IPS DF 6.9 (cell line): ENCODE measurements at places on chromosomes 4 and X.

- H3K36me3 ChIP-seq: no peaks in the 10 kb centered on the region
- no peak for DNase-seq
- H3K4me1 ChIP-seq: 0 out of 2 replicates have a peak, but pooled peaks cover 2% of the 10 kb centered on the region
- H3K27ac ChIP-seq: no peak overlapping the region
- no peaks in the 10 kb centered on the region for H3K27me3 ChIP-seq
Measured at GRCh38 chr4:128606173-128606572, 203.3 kb upstream of the JADE1 start.

- no peak overlapping the region for H3K27ac ChIP-seq
- H3K36me3 ChIP-seq: no peaks in the 10 kb centered on the region
- no peak overlapping the region for H3K4me3 ChIP-seq
- no peaks in the 10 kb centered on the region for H3K27me3 ChIP-seq
Measured at GRCh38 chr4:28879178-28879577, 1841.0 kb upstream of the PCDH7 start.

- no peaks in the 10 kb centered on the region for H3K36me3 ChIP-seq
- H3K4me3 ChIP-seq: no peak overlapping the region
- DNase-seq: no peak
- H3K27me3 ChIP-seq: no peaks in the 10 kb centered on the region
- H3K4me1 ChIP-seq: no peaks in the 10 kb centered on the region
Measured at GRCh38 chr4:144591401-144591800, 54.6 kb upstream of the HHIP start.

DNA sequence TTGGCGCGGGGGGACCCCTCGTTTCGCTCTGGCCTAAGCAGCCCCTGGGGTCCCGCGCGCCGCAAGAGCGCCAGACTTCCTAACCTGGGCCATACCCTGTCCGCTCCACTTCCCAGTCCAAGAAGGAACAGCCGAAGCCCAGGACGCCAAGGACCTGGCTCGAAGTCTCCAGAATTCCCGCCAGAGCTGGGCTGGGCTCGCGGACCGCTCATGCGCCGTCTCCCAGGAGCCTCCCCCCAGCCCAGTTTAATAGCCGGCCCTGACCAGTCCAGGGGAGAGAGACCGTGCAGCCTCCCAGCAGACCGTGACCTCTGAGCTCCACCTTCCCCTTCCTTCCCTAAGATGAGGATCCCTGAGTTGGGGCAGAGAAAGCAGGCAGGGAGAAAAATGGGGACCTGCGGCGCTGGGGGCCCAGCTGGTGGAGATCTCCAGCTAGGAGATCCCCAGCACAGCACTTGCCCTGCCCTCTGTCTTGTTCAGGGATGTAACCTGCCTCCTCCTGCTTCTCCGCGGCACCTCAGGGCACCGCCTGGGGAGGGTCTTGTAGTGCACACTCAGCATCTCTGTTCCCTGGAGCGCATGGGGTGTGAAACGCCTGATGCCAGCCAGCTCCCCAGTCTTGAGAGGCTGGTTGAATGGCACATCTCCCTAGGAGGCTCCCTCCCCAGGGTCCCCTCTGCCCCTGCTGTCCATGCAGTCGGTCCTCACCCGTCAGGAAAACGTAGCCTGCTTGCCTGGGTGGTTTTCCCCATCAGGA, 1.2 kb upstream of the LETM1 start:
- H3K4me3 ChIP-seq: peak overlapping the region; percentile 78; the same call in 1 of the 2 replicates
- no peak overlapping the region for H3K27ac ChIP-seq
- peaks cover 50% of the 10 kb centered on the region for H3K27me3 ChIP-seq
- H3K36me3 ChIP-seq: no peaks in the 10 kb centered on the region
- H3K4me1 ChIP-seq: 0 out of 2 replicates have a peak, but pooled peaks cover 2% of the 10 kb centered on the region

DNA sequence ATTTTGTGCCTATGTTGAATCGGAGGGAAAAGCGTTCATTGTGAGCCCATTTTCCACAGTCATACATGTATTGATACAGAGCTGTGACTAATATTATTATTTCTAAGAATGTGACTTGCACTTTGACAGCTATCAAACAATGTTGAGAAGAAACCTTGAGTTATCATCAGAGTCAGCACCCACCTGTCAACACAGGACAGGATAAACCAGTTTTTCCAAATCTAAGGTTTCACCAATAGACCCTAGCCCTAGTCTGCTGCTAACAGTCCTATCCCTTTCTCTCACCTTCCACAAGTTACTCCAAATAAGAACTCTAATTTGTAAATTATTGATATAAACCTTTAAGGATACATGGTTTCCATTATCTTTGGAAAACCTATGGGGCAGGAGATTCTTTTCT, 47.7 kb upstream of the DHX15 start:
- no peak for DNase-seq
- no peak overlapping the region for H3K27ac ChIP-seq
- H3K27me3 ChIP-seq: no peaks in the 10 kb centered on the region
- no peaks in the 10 kb centered on the region for H3K36me3 ChIP-seq

GRCh38 chrX:155873188-155873587, 8.0 kb upstream of the VAMP7 start:
- no peaks in the 10 kb centered on the region for H3K27me3 ChIP-seq
- H3K4me1 ChIP-seq: no peaks in the 10 kb centered on the region
- no peak for DNase-seq
- no peaks in the 10 kb centered on the region for H3K36me3 ChIP-seq
- H3K27ac ChIP-seq: no peak overlapping the region

GRCh38 chr4:16659079-16659478, 239.4 kb downstream of the LDB2 start:
- no peaks in the 10 kb centered on the region; the same call in 1 of the 2 replicates for H3K36me3 ChIP-seq
- H3K4me3 ChIP-seq: no peak overlapping the region
- no peak for DNase-seq
- H3K4me1 ChIP-seq: peaks cover 1% of the 10 kb centered on the region; the same call in 1 of the 2 replicates
- H3K27me3 ChIP-seq: no peaks in the 10 kb centered on the region
- H3K27ac ChIP-seq: no peak overlapping the region

DNA sequence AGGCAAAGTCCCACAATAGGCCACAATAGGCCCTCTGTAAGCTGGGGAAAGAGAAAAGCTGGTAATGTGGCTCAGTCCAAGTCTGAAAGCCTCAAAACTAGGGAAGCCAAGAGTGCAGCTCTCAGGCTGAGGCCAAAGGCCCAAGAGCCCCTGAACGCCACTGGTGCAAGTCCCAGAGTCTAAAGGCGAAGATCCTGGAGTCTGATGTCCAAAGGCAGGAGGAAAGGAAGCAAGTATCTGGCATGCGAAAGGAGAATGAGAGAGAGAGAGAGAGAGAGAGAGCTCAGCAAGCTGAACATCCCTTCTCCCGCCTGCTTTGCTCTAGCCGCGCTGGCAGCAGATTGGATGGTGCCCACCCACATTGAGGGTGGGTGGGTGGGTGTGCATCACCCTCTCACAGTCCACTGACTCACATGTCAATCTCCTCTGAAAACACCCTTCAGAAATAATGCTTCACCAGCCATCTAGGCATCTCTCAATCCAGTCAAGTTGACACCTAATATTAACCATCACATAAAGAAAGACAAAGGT, 30.9 kb upstream of the ELF2 start:
- H3K4me3 ChIP-seq: no peak overlapping the region
- H3K27me3 ChIP-seq: no peaks in the 10 kb centered on the region; the same call in 1 of the 2 replicates
- no peak overlapping the region for H3K27ac ChIP-seq
- no peaks in the 10 kb centered on the region for H3K4me1 ChIP-seq

GRCh38 chr4:74751856-74752255, 42.5 kb downstream of the BTC start:
- no peaks in the 10 kb centered on the region for H3K27me3 ChIP-seq
- no peak overlapping the region for H3K27ac ChIP-seq
- H3K4me3 ChIP-seq: no peak overlapping the region
- DNase-seq: no peak
- H3K36me3 ChIP-seq: no peaks in the 10 kb centered on the region
- H3K4me1 ChIP-seq: no peaks in the 10 kb centered on the region

- H3K4me3 ChIP-seq: no peak overlapping the region
- H3K36me3 ChIP-seq: no peaks in the 10 kb centered on the region
- H3K27me3 ChIP-seq: no peaks in the 10 kb centered on the region
- no peak overlapping the region for H3K27ac ChIP-seq
Measured at GRCh38 chr4:150863456-150863855, 151.6 kb downstream of the LRBA start.

DNA sequence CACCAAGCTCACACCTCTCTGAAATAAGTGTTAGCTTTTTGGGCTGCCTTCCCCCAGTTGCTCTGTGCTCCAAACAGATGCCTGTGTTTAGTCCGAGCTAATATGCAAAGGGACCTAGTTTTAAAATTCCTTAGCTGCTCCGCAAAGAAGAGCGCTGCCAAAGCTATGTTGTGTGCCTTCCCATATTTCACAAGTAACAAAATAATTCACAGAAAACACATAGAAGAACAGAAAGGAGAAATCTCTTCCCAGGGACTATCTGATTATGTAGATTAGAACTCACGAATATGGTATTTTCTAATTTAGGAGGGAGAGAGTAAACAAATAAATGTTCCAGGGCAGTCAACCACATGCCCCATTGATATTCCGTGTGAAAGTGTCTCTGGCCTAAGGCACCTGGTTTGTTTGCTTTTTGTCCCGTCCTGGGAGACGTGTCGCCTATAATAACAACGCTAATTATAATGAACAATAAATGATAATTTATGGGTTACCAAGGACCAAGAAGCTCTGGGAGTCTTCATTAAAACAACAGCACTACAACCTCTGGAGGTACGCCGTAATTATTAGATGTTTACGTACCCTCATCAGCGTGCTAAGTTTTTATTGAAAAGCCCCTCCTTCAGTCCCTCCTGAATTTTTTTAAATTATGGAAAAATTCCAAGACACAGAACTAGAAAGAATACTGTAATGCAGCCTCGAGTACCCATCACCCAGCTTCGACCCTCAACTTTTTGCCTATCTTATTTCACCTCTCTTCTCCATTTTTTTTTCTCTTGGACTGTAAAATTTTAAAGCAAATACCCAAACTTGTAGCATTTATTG, 1.2 kb upstream of the CCNG2 start:
- no peaks in the 10 kb centered on the region; the same call in 1 of the 2 replicates for H3K36me3 ChIP-seq
- no peak overlapping the region for H3K27ac ChIP-seq

- H3K27ac ChIP-seq: no peak overlapping the region
- H3K36me3 ChIP-seq: no peaks in the 10 kb centered on the region
- H3K4me1 ChIP-seq: no peaks in the 10 kb centered on the region
- DNase-seq: no peak
- H3K27me3 ChIP-seq: no peaks in the 10 kb centered on the region
Measured at GRCh38 chrX:52270453-52271116, 85.9 kb downstream of the MAGED4 start.

- no peak overlapping the region for H3K27ac ChIP-seq
- H3K4me3 ChIP-seq: no peak overlapping the region
- H3K36me3 ChIP-seq: no peaks in the 10 kb centered on the region
- DNase-seq: no peak
Measured at GRCh38 chrX:94524867-94525266, 850.9 kb downstream of the FAM133A start.

GRCh38 chr4:72489267-72489666, 79.8 kb downstream of the ADAMTS3 start:
- no peak overlapping the region for H3K4me3 ChIP-seq
- H3K27me3 ChIP-seq: no peaks in the 10 kb centered on the region
- H3K4me1 ChIP-seq: no peaks in the 10 kb centered on the region
- no peak overlapping the region for H3K27ac ChIP-seq
- H3K36me3 ChIP-seq: no peaks in the 10 kb centered on the region
- DNase-seq: no peak

GRCh38 chr4:112908511-112908910, 140.9 kb upstream of the ANK2 start:
- no peaks in the 10 kb centered on the region for H3K4me1 ChIP-seq
- H3K27ac ChIP-seq: no peak overlapping the region
- DNase-seq: no peak
- H3K4me3 ChIP-seq: no peak overlapping the region

- no peak overlapping the region for H3K27ac ChIP-seq
- no peaks in the 10 kb centered on the region for H3K27me3 ChIP-seq
- no peak for DNase-seq
- no peaks in the 10 kb centered on the region for H3K4me1 ChIP-seq
- no peak overlapping the region for H3K4me3 ChIP-seq
- no peaks in the 10 kb centered on the region for H3K36me3 ChIP-seq
Measured at GRCh38 chr4:3413675-3414420, 27.9 kb upstream of the HGFAC start.

DNA sequence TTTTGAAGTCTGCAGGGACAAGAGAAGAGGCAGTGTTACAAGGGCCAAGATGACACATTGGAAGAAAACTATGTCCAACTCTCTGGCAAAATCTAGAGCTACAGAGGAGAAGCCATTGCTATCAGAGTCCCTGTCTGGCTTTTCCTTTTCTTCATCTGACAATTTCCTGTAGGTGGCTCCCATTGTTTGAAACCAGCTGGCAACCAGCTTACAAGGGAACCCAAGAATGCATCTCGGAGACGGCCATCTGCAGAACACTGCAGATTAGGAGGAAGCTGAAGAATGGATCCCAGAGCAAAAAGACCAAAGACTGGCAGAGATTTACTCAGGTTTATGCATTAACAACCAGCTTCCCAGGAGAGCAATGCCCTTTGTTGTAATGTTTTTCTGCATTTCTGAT, 216.2 kb upstream of the CTSO start:
- H3K27me3 ChIP-seq: no peaks in the 10 kb centered on the region
- H3K4me1 ChIP-seq: no peaks in the 10 kb centered on the region; the same call in 1 of the 2 replicates
- no peak for DNase-seq
- H3K4me3 ChIP-seq: no peak overlapping the region
- no peaks in the 10 kb centered on the region for H3K36me3 ChIP-seq

GRCh38 chr4:82430193-82430963, at the start of the genes ENOPH1 and HNRNPDL:
ENOPH1 (plus strand) TSS chr4:82430590; CDS start chr4:82430830, 240 bp downstream.
HNRNPDL (minus strand) TSS chr4:82430462; CDS start chr4:82429690, 772 bp downstream.
- peaks cover 7% of the 10 kb centered on the region; the same call in 1 of the 2 replicates for H3K36me3 ChIP-seq
- no peaks in the 10 kb centered on the region for H3K27me3 ChIP-seq
- H3K27ac ChIP-seq: no peak within 1 kb of the TSS
- peak; percentile 91 for DNase-seq
- H3K4me3 ChIP-seq: peak within 1 kb of the TSS; percentile 97

GRCh38 chr4:59629348-59629747, 1570.8 kb upstream of the ADGRL3 start:
- no peaks in the 10 kb centered on the region for H3K4me1 ChIP-seq
- DNase-seq: no peak
- no peaks in the 10 kb centered on the region for H3K27me3 ChIP-seq

GRCh38 chr4:111283066-111283677, 660.3 kb upstream of the PITX2 start:
- H3K4me3 ChIP-seq: no peak overlapping the region
- no peaks in the 10 kb centered on the region for H3K4me1 ChIP-seq
- no peaks in the 10 kb centered on the region for H3K36me3 ChIP-seq
- peak; percentile 41 for DNase-seq
- H3K27me3 ChIP-seq: no peaks in the 10 kb centered on the region

- H3K36me3 ChIP-seq: no peaks in the 10 kb centered on the region
- no peaks in the 10 kb centered on the region for H3K27me3 ChIP-seq
- no peak overlapping the region for H3K27ac ChIP-seq
Measured at GRCh38 chrX:12896935-12897334, 9.5 kb upstream of the TLR8 start.

GRCh38 chr4:10031668-10032590, 10.6 kb upstream of the SLC2A9 start:
- no peaks in the 10 kb centered on the region for H3K36me3 ChIP-seq
- DNase-seq: no peak
- no peaks in the 10 kb centered on the region for H3K4me1 ChIP-seq
- no peaks in the 10 kb centered on the region for H3K27me3 ChIP-seq

DNA sequence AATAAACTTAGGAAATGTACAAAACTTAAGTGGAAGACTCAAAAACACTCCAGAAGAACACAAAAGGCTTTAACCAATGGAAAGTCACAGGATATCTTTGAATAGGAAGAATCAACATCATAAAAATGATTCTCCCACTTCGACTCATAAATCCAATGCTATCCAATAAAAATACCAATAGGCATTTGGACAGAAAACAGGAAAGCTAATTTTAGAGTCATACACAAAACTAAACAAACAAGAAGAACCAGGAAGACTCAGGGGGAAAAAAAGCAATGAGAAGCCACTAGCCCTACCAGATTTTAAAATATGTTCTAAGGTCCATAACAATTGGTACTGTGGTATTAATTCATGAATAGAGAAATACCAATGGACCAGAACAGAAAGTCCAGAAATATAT, 28.2 kb downstream of the SLC9A7 start:
- H3K36me3 ChIP-seq: no peaks in the 10 kb centered on the region
- no peaks in the 10 kb centered on the region for H3K27me3 ChIP-seq
- no peak overlapping the region for H3K27ac ChIP-seq
- no peak overlapping the region for H3K4me3 ChIP-seq
